Caudate nucleus (tissue), 63 donors: ENCODE measurements at places on chromosomes 6 and 20.

DNA sequence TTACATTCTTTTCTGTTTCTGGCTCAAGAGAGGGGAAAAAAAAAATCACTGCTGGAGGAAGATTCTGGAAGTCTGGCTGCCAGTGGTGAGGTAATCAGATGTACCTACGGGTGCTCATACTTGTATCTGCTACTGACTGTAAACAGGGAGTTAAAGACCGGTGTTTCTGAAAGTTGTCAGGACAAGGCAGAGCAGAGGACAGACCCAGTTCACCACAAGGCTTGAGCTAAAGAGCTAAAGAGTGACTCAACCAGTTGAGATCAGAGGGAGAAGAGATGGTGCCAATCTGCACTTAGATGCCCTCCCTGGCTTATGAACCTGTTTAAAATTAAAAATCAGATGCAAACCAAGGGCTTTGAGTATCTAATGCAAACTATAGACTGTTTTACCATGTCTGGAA, 55.4 kb downstream of the CEP162 start:
- DNase-seq: no peak

DNA sequence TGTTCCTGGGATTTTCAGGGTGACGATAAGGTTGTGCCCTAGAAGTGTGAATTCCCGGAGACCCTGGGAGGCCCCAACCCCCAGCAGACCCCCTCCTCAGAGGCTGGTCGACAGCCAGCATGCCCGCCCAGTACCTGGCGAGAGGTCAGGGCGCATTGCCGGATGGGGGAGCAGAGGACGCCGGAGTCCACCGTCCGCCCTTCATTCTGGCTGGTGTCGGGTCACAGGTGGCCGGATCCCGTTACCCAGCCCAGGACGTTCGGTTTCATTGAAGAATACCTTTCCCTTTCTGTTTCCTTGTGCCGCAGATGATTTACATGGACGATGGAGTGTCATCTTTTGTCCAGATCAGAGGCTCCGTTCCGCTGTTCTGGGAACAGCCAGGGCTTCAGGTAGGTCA, 61.3 kb downstream of the SYNJ2 start:
- DNase-seq: no peak

DNA sequence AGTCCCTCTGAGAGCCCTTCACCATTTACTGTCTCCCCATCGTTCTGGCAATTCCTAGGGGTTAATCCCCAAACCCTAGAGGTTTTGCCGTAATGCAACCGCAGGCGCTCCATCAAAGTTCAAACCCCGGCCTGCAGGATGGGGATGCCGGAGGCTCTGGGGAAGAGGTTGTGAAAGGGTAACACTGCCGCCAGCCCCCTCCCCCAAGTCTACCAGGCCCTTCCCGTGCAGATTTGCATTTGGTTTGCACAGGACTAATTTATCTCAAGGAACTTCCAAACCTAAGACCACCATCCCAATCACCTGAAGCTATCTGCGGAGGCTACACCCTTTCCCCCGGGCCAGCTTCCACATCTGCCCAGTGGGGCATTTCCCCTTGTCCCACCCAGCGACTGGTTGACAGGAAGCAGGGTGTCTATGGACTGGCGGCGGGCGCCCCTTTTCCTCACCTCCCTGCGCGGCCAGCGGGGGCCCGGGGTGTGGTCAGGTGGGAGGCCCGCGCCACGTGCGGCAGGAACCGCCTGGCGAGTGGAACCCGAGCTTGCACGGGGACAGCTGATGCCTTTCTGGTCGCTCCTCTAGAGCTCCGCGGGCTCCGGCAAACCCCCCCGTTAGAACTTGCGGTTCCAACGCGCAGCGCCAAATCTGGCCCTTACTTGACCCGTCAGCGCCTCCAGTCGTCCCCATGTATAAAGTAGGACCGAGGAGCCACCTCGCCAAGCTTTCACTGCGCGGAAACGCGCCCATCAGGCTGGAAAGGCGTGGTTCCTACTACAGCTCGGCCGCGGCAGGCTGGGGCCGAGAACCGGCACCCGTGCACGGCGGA, 9.4 kb upstream of the SLC4A11 start:
- no peak for DNase-seq

DNA sequence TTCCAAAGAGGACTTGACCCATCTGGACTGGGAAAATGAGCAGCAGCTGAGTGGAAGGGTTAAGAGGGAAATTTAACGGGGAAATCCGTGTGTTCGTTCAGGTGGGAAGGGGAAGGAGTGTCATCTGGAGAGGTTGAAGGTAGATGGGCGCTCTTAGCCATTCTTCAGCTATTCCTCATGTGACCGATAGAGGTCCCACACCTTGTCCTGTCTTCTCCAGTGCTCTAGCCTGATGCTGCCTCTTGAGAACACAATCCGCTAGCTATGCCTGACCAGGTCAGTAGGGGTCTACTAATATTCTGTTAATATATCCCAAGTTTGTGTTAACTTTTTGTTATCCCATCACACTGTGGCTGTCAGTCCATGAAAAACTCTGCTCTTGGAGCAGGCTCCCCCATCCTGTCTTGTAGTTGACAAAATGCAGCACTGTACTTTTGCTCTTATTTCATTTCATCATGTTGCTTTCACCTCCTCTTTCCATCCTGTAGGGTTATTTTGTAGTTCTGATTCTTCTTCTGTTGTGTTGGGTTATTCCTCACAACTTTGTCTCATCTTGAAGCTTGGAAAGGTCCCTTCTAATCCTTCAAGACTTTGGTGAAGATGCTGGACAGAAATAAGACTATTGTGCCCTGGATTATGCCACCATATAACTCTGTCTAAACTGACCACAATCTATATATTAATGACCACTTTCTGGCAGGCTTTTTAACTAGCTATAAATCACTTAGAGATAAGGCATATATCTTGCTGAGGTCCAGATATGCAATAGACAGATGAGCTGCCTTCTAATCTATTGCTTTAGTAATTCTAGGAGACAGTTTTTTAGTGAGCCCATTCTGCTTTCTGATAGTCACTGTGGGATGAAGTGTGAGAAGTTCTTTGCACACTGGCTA, 123.4 kb upstream of the SUPT3H start:
- DNase-seq: no peak

- no peak for DNase-seq
Measured at GRCh38 chr20:45456632-45457031, 12.9 kb upstream of the WFDC2 start.

GRCh38 chr6:163170294-163170883, 244.1 kb upstream of the QKI start:
- DNase-seq: no peak

- DNase-seq: peak; percentile 30
Measured at GRCh38 chr20:51412333-51412871, 130.1 kb downstream of the NFATC2 start.

GRCh38 chr6:13550656-13551055, 23.7 kb upstream of the SIRT5 start:
- DNase-seq: no peak

- DNase-seq: no peak
Measured at GRCh38 chr6:33607784-33608161, 13.3 kb upstream of the ITPR3 start.

DNA sequence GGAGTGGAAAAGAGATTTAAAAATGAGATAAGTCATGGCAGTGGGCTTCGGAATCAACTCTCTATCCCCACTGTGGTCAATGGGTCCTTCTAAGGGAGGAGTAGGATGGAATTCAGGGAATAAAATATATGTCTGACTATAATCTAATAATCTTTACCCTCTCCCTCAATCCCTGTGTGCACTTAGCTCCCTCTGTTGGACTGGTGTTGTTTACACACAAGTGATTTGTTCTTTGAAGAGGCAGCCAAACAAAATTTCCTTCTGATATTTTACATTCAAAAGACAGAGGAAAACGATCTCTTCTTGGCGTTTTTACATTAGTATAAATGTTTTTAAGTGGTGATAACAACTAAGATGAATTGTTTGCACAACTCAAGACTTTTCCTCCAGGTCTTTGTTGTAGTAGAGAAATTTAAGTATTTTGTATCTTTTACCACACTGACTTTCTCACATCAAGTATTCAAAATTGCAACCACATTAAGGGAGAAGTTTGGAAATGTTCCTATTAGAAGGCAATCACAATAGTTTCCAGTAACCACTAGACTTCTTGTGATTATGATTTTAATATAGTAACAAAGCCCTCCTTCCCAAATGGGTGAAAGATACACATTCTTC, 317.8 kb downstream of the CENPW start:
- DNase-seq: no peak

- DNase-seq: no peak
Measured at GRCh38 chr6:43078691-43079090, 2.6 kb downstream of the PTK7 start.

GRCh38 chr6:80331974-80332373, 225.5 kb downstream of the BCKDHB start:
- no peak for DNase-seq

DNA sequence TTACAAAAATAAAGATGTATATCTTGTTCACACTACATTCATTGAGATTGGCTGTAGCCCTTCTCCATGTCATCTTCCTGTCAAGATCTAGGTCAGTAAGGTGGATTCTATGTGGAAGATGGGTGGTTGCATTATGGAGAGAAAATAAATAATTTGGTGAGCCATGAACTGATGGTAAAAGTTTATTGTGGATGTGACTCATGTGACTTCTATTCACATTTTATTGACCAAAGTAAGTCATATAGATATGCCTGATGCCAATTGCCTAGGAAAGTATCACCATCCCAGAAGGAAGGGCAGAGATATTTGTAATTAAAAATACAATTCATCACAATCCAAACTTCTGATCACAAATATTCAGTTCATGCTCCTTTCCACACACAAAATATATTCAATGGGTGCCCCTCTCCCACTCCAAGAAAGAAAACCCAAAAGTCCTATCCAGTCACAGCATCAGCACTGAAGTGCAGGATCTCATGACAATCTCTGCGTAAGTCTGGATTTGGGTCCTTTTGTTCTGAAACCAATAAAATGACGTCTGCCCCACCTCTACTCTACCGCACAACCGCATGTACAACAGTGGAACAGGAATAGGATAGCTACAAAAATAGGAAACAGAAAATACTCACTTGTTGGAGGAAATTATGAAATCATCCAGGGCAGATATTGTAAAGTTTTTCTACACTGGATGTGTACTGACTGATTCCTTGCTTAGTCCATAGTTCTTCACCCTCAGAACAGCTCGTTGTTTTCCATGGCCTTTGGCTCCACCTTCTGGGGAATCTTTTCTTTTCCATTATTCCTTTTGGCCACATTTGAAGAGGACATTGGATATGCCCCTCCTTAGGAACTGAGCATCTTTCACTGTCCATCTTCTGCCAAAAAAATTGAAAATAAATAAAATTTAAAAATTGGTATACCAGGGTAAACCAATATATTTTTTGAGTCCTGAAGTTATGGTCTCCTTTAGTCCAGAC, 16.1 kb upstream of the SLC17A3 start:
- DNase-seq: no peak

GRCh38 chr6:97669191-97670031, 386.4 kb upstream of the MMS22L start:
- peak; percentile 79 for DNase-seq

DNA sequence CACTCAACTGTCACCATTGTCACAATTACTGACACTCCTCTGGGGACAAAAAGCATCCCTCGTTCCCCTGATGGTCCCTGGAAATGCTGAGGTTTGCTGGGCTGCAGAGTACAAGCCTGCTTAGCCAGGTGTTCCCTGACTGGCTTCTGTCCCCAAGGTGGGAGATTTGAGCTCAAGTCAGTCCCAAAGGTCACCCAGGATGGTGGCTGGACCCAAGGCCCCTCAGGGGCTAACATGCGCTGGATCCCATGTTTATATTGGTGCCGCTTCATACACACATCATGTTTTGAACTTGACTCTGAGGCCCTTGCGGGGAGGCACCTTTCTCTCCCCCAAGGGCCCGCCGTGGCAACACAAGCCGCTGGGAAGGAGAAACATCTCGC, 44.2 kb downstream of the PMEPA1 start:
- no peak for DNase-seq

DNA sequence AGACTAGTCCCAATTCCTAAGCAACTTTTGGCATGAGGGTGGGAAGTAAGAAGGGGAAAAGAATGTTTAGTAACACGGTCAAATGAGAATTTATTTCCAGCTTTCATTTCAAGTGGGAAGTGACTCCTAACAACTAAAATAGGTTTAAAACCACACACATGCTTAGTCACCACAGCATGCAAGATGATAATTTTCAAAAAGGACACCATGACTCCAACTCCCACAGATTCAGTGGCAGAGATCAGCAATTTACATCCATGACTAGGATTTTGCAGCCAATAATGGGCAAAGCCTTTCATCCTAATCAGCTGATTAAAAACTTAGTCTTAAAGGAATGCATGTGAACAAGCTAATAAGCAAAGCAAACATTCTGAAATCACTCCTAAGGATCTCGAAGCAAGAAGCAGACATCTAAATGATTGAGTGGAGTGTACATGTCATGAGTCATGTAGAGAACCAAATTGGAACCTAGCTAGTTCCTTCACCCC, 48.1 kb upstream of the GCLC start:
- no peak for DNase-seq

GRCh38 chr6:43743682-43744381, 26.2 kb upstream of the VEGFA start:
- no peak for DNase-seq

- no peak for DNase-seq
Measured at GRCh38 chr6:22709803-22710202, 140.4 kb downstream of the HDGFL1 start.
